Stimulated activated CD8-positive, alpha-beta memory T cell treated with anti-CD3 and anti-CD28 coated beads, Interleukin-7, amount 100 ng/mL, for 1 hour (primary cell): ENCODE measurements at places on chromosomes 11 and 22.

DNA sequence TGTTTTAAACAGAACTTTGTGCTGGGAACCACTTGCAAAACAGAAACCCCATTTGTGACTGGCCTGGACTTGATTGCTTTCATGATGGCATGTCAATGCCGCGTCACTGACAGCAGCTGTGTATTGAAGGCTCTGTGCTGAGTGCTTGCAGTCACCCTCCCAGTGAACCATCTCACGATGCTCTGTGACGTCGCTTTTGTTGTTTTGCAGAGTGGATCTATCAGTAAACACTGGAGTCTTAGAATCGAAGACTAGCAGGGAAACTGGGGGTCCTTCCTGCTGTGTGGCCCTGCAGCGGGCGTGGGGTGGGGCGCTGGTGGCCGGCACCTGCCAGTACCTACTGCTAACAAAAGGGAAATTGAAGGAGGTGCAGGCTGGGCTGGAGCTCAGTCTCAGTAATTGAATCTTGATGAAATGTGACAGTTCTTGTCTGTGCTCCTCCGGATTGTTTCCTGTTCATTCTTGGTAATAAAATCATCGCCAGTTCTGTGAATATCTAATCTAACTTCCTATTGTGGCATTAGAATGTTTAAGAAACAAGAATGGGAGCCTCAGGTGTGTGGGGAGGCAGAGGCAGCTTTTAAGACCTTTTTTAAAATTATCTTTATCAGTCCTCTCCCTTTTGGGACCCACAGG, 50.5 kb upstream of the PARVG start:
- DNase-seq = no peak

DNA sequence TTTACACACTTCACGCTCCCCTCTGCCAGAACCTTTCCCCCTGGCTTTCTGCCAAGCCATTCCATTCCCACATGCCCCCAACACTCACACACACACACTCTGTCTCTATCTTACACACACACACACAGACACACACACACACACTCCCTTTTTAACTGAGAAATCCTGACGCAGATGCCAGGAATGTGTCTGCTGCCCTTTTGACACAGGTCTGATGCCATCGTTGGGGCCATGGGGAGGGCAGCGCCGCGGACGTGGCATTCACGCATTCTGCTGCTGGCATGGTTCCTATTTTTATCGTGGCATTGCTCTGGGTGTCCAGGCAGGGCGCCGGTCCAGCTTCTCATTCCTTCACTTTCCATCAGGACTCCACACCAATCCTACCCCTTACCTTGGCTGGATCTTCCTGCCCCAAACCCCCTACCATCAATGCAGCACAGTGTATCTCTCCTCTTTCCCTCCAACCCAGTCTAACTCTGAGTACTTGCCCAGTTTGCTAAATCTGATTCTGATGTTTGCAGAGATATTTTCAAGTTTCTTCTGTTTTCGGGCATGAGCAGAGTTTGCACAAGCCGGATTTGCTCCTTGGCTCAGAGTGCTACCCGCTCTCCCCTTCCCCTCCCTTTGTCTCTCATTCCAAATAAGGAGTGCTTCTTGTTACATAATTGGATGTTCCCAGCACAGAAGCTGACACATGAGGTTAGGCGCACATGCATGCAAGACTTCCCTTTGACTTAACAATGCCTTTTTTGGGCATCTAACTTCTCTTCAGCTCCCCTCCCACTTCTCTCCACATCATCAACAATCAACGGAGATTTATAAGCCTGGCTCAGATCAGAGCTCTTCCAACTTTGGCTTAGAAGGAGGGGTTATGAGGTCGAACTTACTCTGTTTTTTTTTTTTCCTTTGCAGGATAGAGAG, 18.8 kb downstream of the SNX19 start:
- no peak for DNase-seq

DNA sequence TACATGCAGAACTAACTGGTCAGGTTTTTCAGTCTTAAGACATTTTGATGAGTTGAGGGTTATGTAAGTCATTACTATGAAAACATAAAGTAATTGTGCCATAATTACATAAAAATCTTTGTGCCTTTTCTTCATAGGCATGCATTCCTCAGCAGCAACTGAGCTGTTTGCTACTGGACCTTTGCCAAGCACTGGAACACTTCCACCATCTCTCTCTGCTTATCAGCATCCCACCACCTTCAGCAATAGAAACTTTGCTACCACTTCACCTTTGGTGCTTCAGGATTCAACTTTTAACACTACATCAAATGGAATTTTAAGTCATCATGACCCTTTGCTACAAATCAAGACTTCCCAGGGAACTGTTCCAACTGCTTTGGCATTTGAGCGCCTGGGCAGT, 39.0 kb downstream of the QSER1 start:
- no peak for DNase-seq

- DNase-seq = no peak
These were observed 471.1 kb downstream of the TBC1D22A start for GRCh38 chr22:47233316-47234243.

- no peak for DNase-seq
These were observed 673 bp upstream of the SHANK2 start for GRCh38 chr11:71252770-71253730.

- DNase-seq = no peak
These were observed 213.6 kb downstream of the RAB38 start for GRCh38 chr11:87961606-87962005.

DNA sequence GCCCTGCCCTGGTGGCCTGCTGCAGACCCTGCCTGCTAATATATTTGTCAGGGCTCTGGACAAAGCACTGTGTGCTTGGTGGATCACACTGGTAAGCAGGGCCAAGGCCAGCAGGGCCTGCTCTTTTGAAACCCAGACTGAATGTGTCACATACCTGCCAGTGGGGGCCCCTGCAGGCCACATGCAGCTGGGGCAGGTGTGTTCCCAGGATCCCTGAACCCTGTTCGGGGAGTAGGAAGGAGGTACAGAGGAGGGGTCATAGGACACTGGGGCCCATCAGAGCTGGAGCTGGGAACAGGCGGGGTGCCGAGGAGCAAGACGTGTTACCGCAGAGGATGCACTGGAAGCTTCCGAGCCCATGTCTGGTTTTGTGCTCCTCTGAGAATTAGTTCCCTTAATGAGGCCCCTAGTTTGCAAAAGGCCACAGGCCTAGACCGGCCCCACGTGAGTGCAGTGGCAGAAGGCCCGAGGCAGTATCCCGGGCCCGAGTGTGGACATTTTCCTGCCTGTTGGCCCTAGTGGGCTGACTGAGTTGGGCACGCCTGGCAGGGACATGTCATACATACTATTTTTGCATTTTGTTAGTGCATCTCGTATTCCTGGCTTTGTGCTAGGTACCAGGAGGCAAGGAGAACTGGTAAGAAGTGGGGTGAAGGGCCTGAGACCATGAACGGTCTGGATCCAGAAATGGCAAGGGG, 11.2 kb upstream of the ACR start:
- DNase-seq = no peak

GRCh38 chr11:108693852-108694251, 29.0 kb downstream of the DDX10 start:
- no peak for DNase-seq

DNA sequence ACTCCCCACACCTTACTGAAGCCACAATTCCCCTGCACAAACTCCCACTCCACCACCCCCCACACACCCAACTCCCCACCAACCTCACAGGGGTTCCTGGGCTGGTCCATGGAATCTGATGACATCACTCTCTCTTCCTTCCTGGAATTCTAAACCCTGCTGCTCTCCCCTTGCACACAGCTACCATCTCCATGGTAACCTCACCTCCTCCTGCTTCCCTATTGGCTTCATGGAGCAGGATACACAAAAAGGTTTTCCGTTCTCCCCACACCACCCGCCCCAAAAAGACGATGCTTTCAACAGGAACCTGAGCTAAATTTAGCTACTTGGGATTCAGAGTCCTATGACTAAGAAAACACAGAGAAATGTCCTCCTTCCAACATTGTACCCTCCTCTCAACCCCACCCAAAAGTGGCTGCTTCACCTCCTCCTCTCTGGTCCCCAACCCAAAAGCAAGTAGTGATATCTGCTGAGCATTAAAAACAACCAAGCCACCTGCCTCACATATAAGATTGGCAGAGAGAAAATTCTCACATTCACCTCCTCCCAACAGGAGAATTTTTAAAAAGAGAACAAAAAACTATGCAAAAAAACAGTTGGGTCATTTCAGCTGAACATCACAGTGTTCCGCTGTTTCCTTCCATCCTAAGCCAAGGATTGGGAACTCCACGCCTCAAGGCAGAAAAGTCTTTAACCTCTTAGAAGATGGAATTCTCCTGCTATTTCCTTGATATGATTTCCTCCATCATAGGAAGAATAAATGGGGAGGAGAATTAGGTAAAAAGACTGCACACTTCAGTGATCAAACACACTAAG, 66.9 kb downstream of the RBFOX2 start:
- no peak for DNase-seq

DNA sequence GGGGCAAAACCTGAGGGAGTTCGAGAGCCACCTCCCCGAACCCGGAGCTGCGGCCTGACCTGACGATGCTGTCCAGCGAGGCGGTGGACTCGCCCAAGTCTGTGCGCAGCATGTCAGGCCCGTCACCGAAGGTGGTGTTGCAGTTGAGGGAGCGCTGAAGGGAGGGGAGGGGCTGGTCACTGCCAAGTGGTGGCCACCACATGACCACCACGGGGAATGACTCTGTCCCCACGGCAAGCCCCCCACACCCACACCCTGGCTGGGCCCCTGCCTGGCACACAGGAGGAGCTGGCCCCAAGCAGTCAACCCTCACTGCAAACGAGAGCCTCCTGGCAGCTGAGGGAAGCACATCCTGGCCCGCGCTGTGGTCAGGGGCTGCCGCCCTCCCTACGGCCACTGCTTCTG, 30.8 kb downstream of the TRMU start:
- no peak for DNase-seq

GRCh38 chr22:49966041-49966773, 5.6 kb downstream of the PIM3 start:
- no peak for DNase-seq

- no peak for DNase-seq
These were observed 881.4 kb upstream of the CHORDC1 start for GRCh38 chr11:91104237-91104636.

DNA sequence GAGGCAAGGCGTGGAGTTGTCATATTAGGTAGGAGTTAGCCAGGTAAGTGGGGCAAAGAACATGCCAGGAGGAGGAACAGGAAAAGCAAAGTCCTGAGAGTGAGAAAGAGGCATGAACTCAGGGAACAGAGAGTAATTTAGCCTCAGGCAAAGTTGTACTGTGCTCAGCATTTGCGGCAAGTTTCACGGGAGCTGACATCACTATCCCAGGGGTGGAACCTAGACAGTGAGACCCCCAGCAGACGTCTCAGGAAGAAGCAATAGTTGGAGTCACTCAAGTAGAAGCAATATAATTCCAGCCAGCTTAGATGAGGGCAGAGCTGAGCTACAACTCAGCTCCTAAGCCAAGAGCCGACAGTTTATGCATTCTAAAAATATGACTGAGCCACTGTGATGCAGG, 426.0 kb upstream of the ISX start:
- no peak for DNase-seq

GRCh38 chr11:74018331-74019005, 9.6 kb upstream of the UCP3 start:
- DNase-seq = no peak

- no peak for DNase-seq
These were observed 205.0 kb upstream of the E2F8 start for GRCh38 chr11:19445771-19446170.

DNA sequence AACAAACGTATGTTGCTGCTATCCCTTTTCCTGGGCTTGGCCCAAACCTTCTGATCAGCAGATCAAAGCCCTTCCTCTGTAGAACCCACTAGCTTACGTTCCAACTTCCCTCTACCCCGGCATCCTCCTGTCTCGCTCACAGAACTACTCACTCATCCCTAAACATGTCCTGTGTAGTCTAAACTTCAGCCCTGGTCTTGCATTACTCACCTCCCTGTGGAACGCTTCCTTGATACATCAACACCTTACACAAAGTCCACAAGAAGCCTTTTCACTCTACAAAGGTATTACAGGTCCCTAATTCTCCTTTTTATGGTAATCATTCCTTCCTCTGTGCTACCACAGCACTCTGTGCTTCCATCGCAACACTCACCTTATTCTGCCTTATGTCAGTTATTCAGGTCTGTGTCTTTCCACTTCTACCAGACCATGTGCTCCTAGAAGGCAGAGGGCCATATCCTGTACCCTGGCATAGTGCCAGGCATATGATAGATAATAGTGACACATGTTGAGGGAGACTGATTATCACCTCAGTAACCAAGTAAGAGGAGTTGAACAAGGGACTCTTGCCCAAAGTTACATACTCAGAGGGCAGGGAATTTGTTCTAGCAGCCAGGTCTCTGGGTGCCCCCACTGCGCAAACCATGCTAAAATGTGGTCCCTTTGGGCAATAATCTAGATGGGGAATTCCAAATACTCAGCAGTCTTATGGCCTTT, 41.6 kb downstream of the USP35 start:
- DNase-seq = no peak

GRCh38 chr22:19287889-19288288, 3.6 kb downstream of the CLTCL1 start:
- DNase-seq = no peak

DNA sequence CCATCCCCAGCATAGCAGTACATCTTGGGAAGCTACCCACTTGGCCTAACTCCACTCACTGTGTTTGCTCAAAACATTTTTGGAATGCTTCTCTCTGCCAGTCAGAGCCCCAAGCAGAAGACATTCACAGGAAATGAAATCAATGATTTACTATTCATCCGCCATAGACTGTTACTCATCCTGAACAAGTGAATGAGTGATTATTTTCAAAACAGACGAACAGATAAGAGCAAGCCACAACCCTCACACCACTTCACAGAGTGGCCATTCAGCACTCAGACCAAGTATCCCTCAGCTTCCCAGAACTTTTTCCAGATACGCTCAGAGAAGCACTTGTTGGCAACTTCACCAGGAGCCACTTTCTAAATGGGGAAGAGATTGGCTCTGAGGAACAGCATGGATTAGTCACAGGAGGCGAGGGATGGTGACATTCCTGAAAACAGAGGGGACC, 13.0 kb upstream of the UBASH3B start:
- no peak for DNase-seq

GRCh38 chr11:15607361-15608036, 492.8 kb downstream of the INSC start:
- DNase-seq = no peak

- DNase-seq = no peak
These were observed 22.3 kb downstream of the NTM start for GRCh38 chr11:131392528-131393255.

DNA sequence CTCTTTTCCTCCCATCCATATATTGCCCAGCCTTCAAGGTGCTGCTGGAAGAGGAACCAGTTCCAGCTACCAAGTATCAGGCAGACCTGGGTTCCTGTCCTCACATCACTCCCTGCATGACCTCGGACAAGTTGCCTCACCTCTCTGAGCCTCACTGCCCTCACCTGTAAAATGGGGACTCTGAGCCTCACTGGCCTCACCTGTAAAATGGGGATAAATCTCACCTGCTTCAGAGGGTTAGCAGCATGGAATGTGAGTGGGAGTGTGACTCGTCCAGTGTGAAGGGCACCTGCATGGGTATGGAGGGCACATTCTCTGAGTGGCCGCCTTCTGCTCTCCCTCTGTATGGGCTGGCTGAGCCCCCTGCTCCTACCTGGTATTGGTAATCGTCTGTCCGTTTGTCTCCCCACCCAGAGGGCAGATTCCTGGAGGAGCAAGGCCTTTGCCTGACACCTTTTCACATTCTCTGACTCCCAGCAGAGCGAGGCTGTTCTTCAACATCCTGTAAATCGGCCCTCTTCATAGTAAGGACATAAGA, 3.7 kb downstream of the GRIK4 start:
- DNase-seq = no peak
